ENCODE measurements at places on chromosomes 7 and 10.

DNA sequence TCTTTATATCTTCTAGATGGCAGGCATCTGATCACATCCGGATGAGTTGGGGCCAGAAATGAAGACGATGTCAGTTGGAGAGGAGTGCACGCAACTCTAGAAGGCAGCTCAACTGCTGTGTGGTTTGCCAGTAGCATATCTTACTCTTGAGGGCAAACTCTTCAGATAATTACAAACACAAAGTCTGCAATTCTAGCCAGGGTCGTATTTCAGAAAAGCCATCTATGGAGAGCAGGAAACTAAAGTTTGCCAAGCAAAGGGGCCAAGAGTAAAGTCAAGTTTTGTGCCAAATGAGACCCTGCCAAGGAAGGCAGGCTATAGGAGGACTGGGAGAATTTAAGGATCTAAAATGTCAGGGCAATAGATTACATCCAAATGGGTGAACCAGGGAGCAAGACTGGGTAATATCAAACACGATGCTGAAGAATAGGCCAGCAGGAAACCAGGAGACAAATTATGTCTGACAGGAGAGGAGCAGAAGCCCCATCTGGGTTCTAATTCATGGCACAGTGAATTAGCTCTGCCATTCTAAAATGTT, 312.5 kb upstream of the SEMA3C start:
- DNase-seq, result no peak

- no peak for DNase-seq
These were observed 188.8 kb downstream of the JCAD start for GRCh38 chr10:29870522-29871044.

- DNase-seq, result no peak
These were observed 63.3 kb upstream of the KMT2E start for GRCh38 chr7:104950754-104951153.

GRCh38 chr7:17971411-17971810, 31.1 kb upstream of the SNX13 start:
- DNase-seq, result no peak

DNA sequence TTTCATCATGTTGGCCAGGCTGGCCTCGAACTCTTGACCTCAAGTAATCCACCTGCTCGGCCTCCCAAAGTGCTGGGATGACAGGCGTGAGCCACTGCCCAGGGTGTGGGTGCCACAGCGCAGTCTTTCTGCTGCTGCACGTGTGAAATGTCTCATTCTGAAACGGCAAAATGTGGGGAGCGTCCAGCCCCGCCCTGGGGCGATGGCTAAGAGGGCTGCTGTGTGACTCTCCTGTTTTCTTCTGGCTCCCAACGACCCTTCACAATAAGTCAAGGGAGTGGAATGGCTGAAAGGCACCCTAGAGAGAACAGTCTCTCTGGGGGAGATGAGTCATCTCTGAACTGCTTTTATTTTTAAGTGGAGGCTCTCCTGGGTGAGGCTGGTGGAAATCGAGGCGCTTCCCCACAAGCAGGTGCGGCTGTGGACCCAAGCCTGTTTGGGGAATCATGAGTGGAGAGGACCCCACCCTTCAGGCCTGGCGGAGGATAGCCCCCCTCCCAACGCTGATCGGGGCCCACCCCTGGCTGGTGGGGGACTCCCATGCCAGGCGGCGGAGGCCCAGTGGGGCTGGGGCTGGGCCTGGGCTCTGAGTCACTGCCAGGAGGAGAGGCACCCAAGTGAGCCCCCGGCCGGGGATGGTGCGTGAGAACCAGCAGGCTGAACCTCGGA, 18.0 kb downstream of the ADAP1 start:
- DNase-seq, result no peak

GRCh38 chr7:1028044-1028770, 16.1 kb upstream of the GPR146 start:
- DNase-seq, result peak; percentile 89

DNA sequence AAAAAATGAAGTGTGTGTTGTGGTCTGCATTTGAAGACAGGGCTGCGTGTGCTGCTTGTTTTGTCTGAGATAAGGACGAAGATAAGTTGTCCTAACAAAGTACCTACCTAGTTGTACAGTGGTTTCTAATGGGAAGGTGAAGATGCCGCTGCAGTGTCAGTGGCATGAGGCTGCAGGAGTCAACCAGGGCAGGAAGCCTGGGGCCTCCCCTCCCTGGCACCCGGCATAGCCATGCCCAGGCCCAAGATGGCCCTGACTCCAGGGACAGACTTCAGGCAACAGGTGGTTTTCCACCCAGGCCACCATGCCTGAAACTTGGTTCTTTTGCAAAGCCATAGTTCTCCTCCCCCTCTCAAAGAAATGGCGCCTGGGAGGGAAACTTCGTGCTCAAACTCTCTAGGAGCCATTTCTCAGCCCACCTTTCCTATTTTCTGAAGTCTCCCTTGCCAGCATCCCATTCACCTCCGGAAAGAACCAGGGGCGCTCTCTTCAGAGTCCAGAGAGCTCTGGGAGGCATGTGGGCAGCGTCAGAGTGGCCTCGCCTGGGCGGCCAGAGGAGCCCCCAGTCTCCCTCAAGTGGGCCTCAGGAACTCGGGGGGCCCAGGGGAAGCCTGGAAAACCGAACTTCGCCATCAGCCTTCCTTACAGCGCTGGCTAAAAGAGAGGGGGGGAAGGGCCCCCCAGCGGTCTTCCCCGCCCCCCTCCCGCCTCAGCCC, 2.1 kb upstream of the KAT6B start:
- peak; percentile 18 for DNase-seq

DNA sequence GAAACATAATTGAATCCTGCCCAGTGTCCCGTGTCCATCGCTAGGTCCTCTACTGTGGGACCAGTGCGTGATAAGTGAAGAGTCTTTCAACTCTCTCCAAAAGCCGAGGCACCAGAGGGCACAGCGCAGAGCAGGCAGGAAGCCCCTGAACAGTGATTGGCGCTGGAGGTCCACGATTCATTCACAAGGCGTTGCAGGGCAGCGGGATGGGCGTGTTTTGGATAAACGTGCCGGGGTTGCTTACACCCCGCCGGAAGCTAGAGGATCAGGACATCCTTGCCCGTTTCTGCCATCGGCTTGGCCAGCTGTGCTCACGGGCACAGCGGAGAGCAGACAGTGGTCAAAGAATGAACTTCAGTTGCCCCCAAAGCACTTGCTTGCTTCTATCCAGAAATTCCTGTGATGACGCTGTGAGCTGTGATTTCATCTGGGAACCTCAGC, 86.0 kb upstream of the PFKP start:
- no peak for DNase-seq

GRCh38 chr10:128622706-128623105, 496.5 kb upstream of the MKI67 start:
- no peak for DNase-seq
